ENCODE measurements at places on chromosomes 12 and 14. TPM values are rescaled to one million over a fixed set of nuclear protein-coding genes. Genes with fewer than 3 reads are reported as not detected.

DNA sequence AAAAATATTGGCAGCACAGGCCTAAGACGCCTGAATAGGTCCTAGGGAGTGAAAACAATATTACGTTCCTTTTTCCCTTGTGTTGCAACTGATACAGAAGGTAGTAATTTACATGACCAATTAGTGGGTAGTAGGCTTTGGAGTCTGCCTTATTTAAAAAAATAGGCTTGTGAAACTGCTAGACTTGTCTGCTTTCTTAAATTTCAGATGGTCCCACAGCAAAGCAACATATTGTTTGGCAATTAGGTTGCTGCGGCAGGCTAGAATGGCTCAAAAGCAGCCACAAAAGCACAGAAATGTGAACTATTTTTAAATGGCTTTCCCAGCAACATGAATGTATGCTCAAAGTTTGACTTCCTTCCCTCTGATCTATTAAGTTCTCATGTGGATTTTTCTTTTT lies 211.9 kb downstream of the TTC8 start:
- no peak for DNase-seq

- no peak for DNase-seq
Observed at GRCh38 chr12:124412646-124413015, 117.7 kb downstream of the RFLNA start.

DNA sequence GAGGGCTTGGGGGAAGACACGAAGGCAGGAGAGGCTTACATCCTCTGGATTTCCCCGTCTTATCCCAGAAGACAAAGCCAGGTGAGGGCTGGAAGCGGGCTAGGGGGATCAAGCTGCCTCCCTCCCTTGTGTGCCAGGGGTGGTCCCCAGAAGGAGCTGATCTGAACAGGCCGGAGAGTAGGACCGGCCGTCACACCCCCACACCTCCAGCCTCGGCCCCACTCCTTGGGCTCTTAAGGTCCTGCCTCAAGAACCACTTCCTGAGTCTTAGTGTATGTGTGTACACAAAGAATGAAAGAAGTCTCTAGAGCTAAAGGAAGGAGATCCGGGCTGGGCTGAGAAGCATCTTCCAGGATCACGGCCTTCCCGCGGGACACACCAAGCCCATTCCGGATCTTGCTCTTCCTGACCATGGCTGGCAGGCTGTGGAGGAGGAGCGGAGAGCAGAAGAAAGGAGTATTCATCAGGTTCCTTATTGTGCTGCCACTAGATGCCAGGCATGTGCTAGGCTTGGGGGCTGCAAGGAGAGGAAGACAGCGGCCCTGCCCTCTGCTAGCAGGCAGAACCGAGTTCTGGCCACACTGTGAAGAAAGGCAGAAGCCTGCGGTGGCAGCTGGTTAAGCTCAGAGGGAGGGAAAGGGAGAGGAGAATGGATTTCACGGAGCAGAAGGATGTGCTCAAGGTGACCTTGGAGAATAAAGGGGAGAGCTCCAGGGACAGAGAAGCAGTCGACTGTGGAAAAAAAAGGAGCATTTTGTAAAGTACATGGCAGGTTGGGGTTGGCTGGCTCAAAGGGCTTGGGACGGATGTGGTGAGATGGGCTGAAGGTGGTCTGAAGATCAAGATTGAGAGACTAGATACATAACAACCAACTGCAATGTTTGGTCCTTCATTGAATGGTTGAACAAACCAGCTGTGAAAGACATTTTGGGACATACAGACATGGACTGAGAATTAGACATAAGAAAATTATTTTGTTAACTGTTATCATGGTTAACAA lies 1.3 kb upstream of the CD63 start:
- peak; percentile 81 for DNase-seq

DNA sequence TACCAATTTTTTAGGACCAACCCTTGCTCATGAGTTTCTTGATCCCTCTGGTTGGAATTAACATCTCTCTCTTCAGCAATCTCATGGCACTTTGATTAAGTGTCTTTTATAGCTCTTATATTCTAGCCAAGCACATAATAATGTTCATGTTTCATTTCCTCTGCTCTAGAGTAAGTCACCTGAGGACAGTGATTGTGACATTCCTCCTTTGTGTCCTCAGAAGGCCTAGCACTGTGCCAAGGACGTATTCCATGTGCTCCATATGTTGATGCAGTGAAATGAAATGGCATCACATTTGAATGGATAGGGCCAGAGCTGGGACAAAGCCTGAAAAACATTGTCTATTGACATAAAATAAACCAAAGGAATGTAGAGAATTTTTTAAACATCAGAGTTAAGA lies 322.8 kb upstream of the PRICKLE1 start:
- DNase-seq, result no peak

GRCh38 chr12:124577986-124578385 lies 10.6 kb upstream of the NCOR2 start:
- no peak for DNase-seq

- DNase-seq, result no peak
Observed at GRCh38 chr14:23358042-23358441, 5.4 kb upstream of the SLC22A17 start.

- no peak for DNase-seq
Observed at GRCh38 chr12:95243497-95244183, 26.0 kb downstream of the VEZT start.

GRCh38 chr14:75274899-75275569 lies 3.6 kb upstream of the FOS start:
- no peak for DNase-seq

The MYO1A gene
- total RNA-seq, result not detected

The TSPAN19 gene
- 0.10 TPM for total RNA-seq

The TAS2R20 gene
- total RNA-seq, result 0.05 TPM

The YY1 gene
- total RNA-seq, result 50.4 TPM

The PLA2G1B gene
- not detected for total RNA-seq

The RAD9B gene
- 0.23 TPM for total RNA-seq
